ENCODE measurements at places on chromosomes 7 and 10. TPM values are rescaled to one million over a fixed set of nuclear protein-coding genes. Genes with fewer than 3 reads are reported as not detected.

The GIMAP5 gene
- polyA plus RNA-seq: 13.6 TPM

The IDI2 gene
- polyA plus RNA-seq: 0.79 TPM

The ZNF503 gene
- polyA plus RNA-seq: 7.0 TPM

The NOD1 gene
- polyA plus RNA-seq: 4.6 TPM

The SPDYE2 gene
- polyA plus RNA-seq: 19.5 TPM

The VPS26A gene
- 65.0 TPM for polyA plus RNA-seq

The MYOF gene
- polyA plus RNA-seq: 21.4 TPM

The ERVW-1 gene
- polyA plus RNA-seq: 17.5 TPM

The PDE6C gene
- polyA plus RNA-seq: 0.09 TPM

The SFTPD gene
- polyA plus RNA-seq: 0.92 TPM

The KIF11 gene
- polyA plus RNA-seq: 13.6 TPM

The EIF4H gene
- 217 TPM for polyA plus RNA-seq

The WDR11 gene
- 36.5 TPM for polyA plus RNA-seq

The NUTM2A gene
- polyA plus RNA-seq: 4.2 TPM

The CHRM2 gene
- 1.7 TPM for polyA plus RNA-seq

The PAX2 gene
- 1.5 TPM for polyA plus RNA-seq

The ATXN7L1 gene
- polyA plus RNA-seq: 61.7 TPM

The CYP2C18 gene
- not detected for polyA plus RNA-seq

The OR9A2 gene
- not detected for polyA plus RNA-seq

The ANKRD30A gene
- polyA plus RNA-seq: 1.2 TPM

The CFAP43 gene
- polyA plus RNA-seq: 60.7 TPM

The PPRC1 gene
- polyA plus RNA-seq: 27.0 TPM

The CFTR gene
- polyA plus RNA-seq: 6.9 TPM

The SMO gene
- 11.9 TPM for polyA plus RNA-seq

The EPHB6 gene
- 38.1 TPM for polyA plus RNA-seq
